Immature natural killer cell (primary cell): ENCODE measurements at places on chromosomes 1 and 21. TPM values are rescaled to one million over a fixed set of nuclear protein-coding genes. Genes with fewer than 3 reads are reported as not detected.

ZBTB18 gene
- 0.99 TPM for polyA plus RNA-seq

BCAR3 gene
- 0.43 TPM for polyA plus RNA-seq

- DNase-seq, result no peak
These were observed 183.3 kb upstream of the ADGRL2 start for GRCh38 chr1:81617308-81617967.

DNA sequence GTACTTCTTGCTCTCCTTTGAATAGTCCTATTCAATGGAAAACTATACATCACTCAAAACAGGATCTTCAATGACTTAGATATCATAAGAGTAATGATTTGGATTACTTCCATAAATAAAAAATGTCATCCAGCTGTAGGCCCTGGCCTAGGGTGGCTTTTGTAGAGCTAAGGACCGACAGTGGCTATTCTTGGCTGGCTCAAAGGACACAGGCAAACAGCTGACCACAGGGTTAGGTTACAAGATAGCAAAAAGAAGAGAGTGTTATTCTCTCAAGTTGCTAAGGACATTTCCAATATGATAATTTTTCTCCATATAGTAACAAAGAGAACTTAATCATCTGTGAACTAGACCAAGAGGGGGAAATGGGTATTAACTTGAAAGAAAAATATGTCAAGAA is 495.1 kb downstream of the PLPP3 start:
- no peak for DNase-seq

- DNase-seq, result no peak
These were observed 5.6 kb downstream of the DNAI4 start for GRCh38 chr1:66919063-66919462.
